ENCODE measurements at places on chromosomes 11 and 22. TPM values are rescaled to one million over a fixed set of nuclear protein-coding genes. Genes with fewer than 3 reads are reported as not detected.
A peak's percentile ranks its signal among the peaks of the same experiment; 100 is the strongest.

DNA sequence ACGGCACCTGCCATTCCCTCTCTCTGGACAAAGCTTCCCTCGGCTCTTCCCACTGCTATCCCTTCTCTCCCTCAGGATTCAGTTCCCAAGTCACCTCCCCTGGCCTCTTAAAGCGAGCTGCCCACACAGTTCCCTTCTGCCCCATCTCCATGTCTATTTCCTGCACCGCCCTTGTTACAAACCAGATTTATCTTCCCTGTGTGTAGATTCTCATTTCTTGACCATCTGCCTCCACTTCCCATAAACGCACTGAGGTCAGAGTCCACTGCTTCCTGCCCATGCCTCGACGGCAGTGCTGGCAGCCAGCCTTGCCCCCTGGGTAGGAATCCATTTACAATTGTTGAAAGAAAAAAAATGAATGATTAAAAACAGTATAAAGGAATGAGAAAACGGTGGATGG lies 11.6 kb upstream of the APOBEC3B start:
- no peak for DNase-seq

DNA sequence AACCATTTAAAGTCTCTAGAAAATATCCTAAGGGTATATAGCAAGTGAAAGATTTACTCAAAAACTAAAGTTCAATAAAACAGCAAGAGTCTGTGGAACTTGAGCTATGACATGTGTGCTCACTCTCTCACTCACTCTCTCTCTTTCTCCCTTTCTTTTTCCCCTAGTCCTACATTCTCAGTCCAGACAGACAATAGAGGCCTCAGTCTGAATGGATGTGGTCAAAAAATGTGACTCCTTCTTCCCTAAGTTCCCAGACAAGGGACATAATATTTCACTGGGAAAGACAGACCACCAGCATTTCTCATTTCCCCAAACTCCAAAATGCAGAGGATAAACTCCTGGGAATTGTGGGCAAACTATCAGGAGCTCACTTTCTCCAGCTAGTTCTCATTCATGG lies 17.6 kb upstream of the APLNR start:
- DNase-seq: no peak

DNA sequence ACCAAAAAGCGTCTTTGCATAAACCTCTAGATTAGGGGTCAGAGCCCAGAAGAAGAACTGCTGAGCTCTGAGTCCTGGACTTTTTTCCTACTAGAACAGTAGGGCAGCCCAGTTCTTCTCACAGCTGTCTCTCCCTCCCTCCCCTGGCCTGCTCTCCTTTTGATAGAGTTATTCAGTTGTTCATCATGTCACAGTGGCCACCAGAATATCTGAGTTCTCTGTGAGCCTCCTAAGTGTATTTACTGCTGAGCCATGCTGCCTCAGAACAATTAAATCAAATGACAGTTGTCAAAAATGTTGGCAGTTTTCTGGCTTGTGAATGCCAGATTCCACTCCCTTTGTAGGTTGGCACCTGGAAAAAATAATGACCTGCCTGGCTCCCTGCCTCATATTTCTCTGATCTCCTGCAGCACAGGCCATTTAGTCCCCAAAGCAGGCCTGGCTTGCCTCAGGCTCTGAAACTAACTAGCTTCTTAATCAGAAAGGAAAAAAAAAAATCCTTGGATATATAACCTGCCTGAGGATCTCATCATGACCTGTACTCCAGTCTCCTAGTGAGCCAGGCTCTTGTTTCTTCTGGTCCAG lies 377.4 kb upstream of the LARGE1 start:
- DNase-seq: no peak

DNA sequence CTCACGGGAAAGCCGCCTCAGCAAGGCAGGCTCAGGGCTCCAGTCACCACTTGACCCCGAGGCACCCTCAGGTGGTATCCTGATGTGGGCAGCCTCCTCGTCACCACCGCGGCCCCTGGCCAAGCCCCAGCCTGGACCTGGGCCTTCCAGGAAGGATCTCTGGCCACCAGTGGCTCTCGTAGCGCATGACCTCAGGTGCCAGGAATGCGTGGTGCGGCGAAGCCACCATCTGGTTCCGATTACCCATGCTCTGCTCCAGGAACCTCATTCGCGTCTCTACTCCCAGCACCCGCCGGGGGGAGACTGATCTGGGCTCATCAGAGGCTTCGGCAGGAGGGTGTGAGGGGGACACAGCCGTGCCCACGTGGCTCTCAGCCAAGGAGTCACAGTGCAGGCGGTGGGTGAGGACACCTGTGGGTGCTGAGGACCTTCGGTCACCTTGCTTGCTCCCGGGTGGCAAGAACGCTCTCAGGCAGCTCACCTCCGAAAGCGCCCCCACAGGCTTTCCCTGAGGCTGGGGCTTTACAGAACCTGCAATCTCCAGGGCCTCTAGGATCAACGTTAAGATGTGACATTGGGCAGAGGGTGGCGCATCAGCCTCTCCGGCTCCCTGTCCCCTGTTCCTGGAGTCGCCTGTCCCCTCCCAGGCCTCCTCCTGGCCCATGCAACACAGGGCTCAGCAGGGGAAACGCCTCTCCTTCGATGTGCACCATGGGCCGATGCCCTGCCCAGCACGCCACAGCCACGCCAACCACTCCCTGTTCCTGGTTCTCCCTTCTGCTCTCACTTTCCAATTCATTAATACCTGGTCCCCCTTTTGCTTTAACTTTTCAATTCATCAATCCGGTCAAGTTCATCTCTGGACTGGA lies 39.0 kb downstream of the TBX1 start:
- DNase-seq: peak; percentile 11

GRCh38 chr11:126140201-126140925 lies 71.1 kb downstream of the RPUSD4 start:
- no peak for DNase-seq

DNA sequence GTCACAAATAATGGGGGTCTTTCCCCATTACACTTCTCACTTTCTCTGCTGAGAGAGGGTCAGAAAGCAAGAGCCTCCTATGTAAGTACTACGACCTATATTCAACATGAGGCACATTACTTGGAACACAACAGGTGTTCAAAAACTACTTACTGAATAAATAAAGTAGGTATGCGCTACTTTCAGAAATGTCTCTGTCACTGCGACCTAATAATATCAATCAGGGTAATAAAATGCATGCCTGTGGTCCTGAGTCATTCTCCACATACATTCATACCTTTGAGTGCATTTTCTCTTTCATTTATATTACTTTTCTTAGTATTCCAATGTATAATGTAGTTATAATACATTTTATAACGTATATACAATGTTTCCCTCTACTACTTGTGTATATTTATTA lies 838.9 kb downstream of the DLG2 start:
- DNase-seq: no peak

DNA sequence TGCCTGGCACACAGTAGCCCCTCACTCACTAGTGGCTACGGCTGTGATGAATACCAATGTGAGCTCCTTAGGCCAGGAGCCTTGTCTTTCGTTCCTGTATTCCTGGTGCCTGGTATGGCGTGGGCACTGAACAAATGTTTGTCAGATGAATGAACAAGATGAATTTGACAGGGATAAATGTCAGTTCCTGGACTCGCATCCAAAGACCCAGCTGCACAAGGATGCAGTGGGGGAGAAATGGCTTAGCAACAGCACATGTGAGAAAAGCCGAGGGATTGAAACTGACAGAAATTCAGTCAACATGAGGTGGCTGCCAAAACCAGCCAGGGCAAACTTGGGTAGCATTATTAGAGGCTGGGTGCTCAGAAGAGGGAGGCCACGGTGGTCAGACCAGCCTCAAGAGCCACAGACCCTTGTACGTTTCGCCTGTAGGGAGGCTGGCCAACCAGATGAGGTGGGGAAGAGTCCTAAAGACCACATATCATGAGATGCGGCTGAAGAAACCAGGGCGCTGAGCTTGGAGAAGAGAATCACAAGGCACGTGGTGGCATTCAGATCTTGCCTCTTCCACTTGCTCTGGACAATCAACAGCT lies 7.7 kb upstream of the SLC22A8 start:
- DNase-seq: no peak

DNA sequence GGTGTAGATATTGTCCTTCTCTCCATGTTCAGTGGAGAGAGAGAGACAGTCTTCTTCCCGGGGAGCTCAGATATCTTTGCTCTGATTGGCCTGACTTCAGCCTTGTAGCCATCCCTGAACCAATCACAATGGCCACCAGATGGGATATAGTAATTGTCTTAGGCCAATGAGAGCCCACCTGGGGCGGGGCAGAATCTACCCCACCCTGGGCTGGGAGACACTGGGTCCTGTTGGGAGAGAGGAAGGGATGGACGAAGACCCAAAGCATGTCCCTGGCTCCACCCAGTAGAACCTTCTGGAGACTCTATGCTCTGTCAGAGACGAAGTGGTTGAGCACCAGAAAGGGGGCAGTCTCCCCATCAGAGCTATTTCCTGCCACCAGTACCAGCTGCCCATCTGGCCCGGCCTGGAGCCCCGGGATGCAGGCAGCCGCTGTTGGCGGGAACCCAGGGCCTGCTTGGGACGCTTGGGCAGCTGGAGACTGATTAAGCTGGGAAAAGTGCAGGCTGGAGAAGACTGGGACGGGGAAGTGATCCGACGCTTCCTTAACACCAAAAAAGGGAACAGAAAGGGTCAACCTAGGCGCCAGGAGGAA lies 31.6 kb upstream of the CBX7 start:
- DNase-seq: no peak

The HTR3A gene
- total RNA-seq: not detected

The SCGB1D2 gene
- not detected for total RNA-seq

The SPDYC gene
- not detected for total RNA-seq

The OR51F1 gene
- total RNA-seq: not detected

The MAJIN gene
- total RNA-seq: 7.1 TPM

The CASP1 gene
- total RNA-seq: 4.7 TPM
